ENCODE measurements at places on chromosomes 1 and 21.

DNA sequence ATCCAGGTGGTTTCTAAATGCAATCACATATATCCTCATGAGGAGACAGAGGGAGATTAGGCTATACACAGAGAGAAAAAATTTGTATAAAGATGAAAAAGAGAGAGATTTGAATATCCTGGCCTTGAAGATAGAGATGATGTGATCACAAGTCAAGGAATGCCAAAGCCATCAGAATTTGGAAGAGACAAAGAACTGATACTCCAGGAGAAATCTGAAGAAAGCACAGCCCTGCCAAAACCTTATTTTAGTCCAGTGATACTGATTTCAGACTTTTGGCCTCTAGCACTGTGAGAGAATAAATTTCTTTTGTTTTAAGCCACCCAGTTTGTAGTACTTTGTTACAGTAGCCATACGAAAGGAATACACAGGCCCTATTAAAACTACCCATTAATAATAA, 33.4 kb downstream of the DOCK7 start:
- DNase-seq = no peak

GRCh38 chr1:246425139-246425794, 81.8 kb downstream of the SMYD3 start:
- no peak for DNase-seq

DNA sequence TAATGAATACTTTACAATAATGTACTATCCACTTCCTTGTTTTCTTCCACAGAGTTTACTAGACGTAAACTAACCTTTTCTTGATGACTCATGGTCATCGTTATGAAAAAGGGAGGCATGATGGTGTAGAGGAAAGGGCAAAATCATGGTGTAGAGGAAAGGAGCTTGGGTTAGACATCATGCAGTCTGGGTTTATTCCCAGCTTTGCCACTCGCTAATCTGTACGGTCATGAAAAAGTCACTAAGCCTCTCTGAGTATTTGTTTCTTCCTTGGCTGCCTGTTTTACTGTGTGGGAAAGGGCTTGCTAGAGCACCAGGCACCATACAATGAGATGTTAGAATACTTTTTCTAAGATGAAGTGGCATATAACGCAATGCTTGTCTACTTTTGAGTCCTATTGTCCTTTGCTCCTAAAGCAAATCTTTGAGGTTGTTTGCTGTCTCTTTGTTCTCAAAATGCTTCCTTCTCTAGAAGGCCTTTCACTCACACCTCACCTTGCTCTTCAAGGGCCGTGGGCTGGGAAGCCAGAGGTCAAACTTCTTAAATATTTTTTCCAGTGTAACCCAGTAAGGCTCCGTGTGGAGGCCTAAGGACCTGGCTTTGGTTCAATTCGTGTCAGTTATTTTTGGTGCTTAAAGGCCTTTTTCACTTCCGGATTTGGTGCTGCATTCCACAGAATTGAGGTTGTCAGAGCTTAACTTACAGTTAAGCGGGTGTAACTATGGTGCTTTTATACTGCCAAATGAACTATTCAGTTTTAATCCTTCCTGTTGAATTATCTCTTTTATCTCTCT, 9.9 kb upstream of the ETV3 start:
- no peak for DNase-seq

DNA sequence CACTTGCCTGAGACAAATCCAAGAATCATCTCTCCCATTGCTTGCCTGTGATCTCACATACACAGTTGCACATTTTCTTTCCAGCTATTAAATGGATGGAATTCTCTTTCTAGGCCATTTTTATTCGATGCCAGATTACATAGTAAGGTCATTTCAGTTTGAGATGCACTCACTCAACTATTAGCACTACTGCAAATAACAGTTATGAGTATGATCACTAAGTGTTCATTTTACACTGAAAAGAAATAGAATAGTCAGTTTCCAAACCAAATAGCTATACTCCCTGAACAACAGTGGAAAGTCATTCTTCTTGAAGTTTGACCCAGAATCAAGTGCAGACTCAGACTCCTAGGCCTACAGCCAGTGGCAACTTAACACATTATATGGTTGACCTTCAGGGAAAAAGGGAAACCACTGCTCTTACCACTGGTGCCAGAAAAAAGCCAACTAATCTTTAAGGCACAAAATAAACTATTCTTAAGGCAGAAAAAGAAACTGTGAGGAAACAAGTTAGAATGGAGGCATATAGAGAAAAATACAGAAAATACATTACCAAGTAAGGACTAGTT, 31.5 kb downstream of the WNT2B start:
- DNase-seq = no peak

DNA sequence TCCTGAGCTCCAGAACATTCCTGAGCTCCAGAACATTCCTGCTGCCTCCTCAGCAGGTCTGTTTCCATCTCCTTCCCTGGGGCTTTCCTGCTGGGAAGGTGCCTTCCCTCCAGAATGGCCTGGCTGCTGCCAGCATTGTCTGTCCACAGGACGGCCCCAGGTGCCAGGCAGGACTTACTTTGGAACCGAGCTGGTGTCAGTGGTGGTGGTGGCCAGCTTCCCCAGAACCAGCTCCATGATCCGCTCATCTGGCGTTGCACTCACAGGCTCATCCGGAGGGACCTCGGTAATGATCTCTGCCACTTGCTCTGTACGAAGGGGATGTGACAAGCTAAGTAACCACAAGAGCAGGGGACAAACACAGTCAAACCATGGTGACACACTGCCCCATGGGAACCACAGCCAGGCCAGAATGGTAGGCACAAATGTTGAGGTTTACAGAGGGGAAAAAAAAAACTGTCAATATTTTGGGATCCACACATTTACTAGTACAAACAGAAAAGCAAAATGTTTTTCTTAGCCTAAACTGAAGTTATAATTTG, 41.3 kb downstream of the PRDM15 start:
- DNase-seq = peak; percentile 75

GRCh38 chr1:86687595-86687994, 16.8 kb upstream of the SH3GLB1 start:
- no peak for DNase-seq

DNA sequence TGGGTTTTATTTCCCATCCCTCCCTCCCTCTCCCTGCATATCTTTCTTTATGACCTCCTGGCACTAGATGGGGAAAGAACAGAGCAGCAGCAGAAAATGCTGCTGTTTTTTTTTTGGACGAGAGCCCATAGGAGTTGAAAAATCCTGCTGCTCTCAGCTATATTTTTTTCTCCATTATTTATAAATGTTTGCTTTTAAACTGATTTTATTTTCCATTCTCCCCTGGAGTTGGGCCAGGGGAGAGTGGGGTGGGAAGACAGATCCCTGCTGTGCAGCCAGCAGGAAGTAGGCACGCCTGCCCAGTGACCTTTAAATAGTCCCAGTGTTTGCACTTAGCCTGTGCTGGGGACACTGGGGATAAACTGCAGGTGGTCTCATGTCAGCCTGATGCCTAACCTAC, 17.4 kb downstream of the SFT2D2 start:
- DNase-seq = no peak

- DNase-seq = no peak
Observed at GRCh38 chr21:38992737-38993136, 187.0 kb downstream of the ETS2 start.

- DNase-seq = peak; percentile 38
Observed at GRCh38 chr1:37152491-37152890, 118.2 kb upstream of the GRIK3 start.

DNA sequence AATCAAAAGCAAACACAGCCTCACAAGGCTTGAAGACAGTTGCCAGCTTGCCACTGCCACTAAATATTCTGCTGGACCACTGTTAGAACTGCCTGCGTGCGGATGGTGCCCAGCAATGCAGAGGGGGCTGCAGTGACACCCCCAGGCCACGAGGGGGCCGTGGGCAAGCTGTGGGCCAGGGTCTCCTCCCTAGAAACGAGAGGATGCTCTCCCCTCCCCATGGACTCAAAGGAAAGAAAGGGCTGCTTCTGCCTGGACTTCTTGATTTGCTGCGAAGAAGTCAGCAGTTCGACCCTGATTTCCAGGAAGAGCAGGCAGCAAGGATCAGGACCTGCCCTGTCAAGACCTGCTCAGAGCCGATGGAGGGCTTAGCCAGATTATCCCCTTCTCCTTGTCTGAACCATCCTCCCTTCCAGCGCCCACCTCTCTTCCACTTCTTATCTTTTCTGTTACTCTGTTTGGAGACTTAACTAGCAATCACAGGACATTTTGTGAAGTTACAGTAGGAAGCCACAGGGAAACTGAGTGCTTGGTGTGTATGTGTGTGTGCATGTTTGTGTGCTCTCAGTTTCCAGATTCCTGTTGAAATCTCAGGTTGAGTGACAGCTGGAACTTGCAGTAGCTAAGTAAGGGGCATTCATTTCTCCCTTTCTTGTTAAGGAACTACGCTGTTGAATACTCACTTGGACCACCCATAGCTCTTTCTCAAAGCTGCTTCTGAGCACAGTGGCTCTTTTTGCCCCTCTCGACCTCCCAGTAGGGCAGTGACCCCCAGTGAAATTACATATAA, 2.7 kb downstream of the MAN1C1 start:
- DNase-seq = no peak
